IgD-negative memory B cell (primary cell): ENCODE measurements at places on chromosomes 1 and 21. TPM values are rescaled to one million over a fixed set of nuclear protein-coding genes. Genes with fewer than 3 reads are reported as not detected.

TLCD4 gene
- 3.1 TPM for polyA plus RNA-seq

CFAP107 gene
- polyA plus RNA-seq, result not detected

UBE4B gene
- 9.0 TPM for polyA plus RNA-seq

CELA3A gene
- not detected for polyA plus RNA-seq

KRTAP20-1 gene
- not detected for polyA plus RNA-seq

C1orf56 gene
- 4.5 TPM for polyA plus RNA-seq

ANGPTL3 gene
- polyA plus RNA-seq, result not detected

GCSAML gene
- not detected for polyA plus RNA-seq

LORICRIN gene
- not detected for polyA plus RNA-seq

BTBD8 gene
- polyA plus RNA-seq, result 0.93 TPM

FCGR3B gene
- 0.18 TPM for polyA plus RNA-seq

ST6GALNAC5 gene
- not detected for polyA plus RNA-seq

TMEM125 gene
- polyA plus RNA-seq, result not detected

HFM1 gene
- polyA plus RNA-seq, result not detected

PM20D1 gene
- 2.0 TPM for polyA plus RNA-seq

FOXO6 gene
- not detected for polyA plus RNA-seq

PERM1 gene
- polyA plus RNA-seq, result not detected

GJB4 gene
- polyA plus RNA-seq, result not detected

KCNH1 gene
- 0.14 TPM for polyA plus RNA-seq
